ENCODE measurements at places on chromosomes 5 and 9.

DNA sequence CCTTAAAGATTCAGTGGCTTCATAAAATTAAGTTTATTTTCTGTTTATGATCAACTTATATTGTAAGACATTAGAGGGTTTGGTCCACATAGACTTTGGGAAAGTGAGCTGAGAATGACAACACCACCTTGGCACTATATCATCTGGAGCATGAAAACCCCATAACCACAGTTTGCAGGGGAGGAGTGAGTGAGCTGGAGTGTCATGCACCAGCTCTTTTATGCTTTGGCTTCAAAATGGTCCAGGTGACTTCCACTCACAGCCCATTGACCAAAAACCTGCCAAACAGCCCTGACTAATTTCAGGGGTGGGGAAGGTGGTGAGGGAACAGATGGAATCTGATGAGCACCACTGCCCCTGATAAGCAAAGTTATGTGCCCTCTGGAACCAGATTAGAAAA, 295.8 kb downstream of the DMRTA1 start:
- DNase-seq = no peak

DNA sequence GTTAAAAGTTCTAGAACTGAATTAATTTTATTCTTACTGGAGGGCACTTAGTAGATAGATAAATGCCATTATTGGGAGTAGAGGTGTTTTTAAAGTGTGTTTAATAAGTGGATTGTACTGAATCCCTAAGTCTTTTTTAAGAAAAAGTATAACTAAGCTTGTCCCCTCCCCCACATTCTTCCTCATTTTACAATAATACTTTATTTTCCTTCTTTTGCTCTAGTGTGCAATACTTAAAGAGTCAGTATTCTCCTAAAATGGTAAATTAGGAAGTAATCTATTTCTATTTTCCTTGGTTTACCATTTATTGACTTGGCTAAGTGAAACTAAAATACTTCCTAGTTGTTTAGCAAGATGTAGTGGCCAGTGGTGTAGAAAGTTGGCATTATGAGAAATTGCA, 11.6 kb downstream of the UBLCP1 start:
- no peak for DNase-seq

GRCh38 chr5:107469485-107470294, 201.0 kb downstream of the EFNA5 start:
- no peak for DNase-seq

GRCh38 chr5:66560371-66560770, 35.8 kb upstream of the MAST4 start:
- DNase-seq = no peak

DNA sequence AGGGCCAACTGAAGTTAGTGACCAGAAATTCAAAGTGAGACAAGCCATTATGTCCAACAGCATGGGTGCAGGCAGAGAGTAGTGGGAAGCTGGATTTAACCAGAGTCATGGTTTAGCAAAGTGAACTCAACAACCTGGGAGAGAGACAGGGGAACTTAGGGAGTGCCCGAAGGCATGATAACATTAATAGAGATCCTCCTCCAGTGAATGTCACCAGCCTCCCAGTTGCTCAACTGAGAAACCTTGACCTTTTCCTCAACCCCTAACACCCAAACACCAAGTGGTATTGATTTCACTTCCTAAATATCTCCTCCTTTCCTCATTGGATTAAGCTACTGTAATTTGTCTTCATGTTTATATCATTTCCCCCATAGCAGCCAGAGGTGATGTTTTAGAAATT, 42.6 kb downstream of the HMGCS1 start:
- DNase-seq = no peak

DNA sequence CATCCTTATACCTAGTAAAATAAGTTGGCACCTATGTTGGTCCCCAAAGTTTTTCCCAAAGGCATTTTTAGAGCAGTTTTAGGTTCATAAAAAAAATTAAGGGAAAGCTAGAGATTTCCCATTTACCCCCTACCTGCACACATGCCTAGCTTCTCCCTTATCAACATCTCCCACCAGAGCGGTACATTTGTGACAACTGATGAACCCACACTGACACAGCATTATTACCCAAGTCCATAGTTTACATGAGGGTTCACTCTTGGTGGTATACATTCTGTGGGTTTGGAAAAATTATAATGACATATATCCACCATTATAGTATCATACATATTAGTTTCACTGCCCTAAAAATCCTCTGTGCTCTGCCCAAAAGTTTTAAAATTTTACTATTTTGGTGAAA, 12.0 kb downstream of the RAD1 start:
- no peak for DNase-seq

DNA sequence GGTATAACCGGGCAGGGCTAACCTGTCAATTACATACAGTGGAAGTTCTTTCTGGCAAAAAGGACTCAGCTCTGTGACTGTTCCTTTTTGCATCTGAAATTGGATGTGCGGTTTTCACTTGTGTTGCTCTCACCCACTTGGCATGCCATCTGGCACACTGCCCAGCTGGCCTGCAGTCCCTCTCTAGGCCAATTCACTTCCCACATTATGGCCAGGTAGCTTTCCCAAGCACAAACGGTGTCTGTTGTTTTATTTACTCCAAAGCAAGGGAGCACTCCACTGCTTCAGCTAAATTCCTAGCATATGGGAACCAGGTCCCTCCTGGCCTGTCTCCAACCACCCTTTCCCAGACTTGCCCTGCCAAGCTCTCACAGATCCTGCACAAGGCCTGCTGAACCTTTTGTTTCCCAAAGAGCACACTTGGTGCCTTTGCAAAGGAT, 132.5 kb downstream of the SEMA6A start:
- peak; percentile 59 for DNase-seq

DNA sequence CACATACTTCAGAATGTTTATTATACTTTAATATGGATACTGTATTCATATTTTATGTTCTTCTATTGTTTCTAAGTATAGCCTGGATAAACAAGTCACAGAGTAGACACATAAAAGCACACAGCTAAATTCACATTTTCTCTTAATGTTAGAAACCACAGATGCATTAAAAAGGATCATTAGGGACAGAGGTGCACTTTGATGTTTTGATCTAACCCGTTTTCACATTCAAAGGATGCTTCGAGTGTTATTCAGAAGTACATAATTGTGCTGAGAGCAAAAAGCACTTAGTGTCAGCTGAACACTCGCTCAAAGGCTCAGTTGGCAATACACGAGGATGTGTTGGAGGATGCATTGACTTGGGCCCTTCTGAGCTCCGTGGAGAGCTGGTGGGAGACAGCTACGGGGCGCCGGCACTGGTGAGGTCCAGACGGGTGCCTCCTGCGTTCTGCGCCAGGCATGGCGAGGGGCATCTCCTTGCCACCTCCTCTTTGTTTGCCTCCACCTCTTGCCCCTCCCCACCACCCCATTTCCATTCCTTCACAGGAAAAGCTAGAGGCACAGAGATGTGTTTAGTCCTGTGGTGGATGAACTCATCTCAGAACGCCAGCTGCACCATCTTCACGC, 35.5 kb downstream of the MED10 start:
- peak; percentile 99 for DNase-seq

DNA sequence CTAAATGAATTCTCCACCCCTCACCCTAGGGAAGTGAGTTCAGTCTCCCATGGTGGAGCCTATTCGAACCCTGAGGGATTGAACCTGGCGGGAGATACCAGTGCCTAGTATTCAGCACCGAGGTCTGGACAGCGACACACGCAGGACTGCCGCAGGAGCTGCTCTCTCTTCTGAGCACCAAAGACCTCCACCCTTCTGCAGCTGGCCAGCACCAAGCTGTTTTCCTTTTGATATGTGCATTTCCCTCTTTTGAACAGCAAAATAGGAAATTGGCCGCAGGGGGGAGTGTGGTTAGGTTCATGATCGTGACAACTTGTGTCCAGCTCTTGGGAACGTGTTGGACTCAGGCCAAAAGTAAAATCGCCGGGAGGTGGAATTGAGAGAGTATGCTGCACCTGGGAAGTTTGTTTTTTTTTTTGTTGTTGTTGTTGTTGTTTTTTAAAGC, 1.2 kb upstream of the PCSK1 start:
- DNase-seq = peak; percentile 94

GRCh38 chr5:154506049-154506715, 28.2 kb upstream of the HAND1 start:
- DNase-seq = no peak

- DNase-seq = no peak
Measured at GRCh38 chr5:11075035-11075805, 314.2 kb upstream of the DAP start.

- DNase-seq = no peak
Measured at GRCh38 chr9:128555180-128555721, 2.9 kb downstream of the SPTAN1 start.

- DNase-seq = peak; percentile 10
Measured at GRCh38 chr9:21465859-21466518, 16.1 kb downstream of the IFNE start.

GRCh38 chr9:137454145-137454596, 5.0 kb downstream of the NSMF start:
- no peak for DNase-seq

DNA sequence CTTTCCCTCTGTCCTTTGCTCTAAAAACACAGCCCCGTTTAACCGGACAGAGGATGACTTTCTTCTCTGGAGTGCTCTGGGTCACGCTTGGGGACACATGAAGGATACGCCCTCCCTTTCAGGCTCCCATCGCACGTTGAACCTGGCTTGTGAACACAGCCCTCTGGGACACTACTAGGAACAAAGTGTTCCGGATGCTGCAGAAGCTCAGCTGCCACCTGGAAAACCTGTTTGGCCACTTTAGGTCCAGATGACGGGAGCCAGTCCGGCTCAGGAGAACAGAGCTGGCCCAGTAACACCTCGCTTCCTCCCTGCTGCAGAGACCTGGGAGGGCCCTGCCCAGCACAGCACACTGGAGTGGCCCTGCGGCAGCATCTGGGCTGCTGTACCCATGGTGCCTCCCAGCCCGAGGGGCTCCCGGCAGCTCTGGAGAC, 60.1 kb downstream of the GADD45G start:
- DNase-seq = peak; percentile 98

DNA sequence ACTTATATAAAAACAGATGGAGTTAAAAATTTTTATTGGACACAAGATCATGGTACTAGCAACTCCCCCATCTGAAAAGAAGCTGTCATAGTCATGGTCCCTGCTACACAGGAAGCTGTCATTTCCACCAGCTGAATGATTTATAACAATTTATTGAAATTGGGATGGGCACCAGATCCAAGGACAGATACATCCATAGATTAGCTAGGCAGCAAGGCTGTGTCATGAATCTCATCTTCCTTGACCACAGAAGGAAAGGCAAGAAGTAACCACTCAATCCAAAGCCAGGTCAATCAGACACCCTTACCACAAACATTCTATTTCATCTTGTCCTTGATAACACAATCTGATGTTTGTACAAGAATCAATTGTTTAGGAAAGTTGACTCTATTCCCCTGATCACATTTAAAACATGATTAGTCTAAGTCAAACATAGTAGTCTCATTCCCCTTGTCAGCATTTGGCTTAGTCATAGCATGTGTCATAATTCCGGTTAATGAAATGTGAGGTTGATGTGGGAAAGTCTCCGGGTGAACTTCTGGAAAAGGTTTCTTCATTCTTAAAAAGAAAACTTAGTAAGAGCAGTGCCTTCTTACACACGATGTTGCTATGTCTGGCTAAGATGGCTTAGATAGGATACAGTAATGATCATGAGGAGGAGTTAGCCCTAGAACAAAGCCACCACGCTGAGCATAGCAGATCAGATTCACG, 462.6 kb upstream of the PAPPA start:
- DNase-seq = no peak

- DNase-seq = no peak
Measured at GRCh38 chr5:1747803-1748085, 51.9 kb downstream of the MRPL36 start.

- no peak for DNase-seq
Measured at GRCh38 chr9:16236882-16237281, 633.6 kb downstream of the BNC2 start.

DNA sequence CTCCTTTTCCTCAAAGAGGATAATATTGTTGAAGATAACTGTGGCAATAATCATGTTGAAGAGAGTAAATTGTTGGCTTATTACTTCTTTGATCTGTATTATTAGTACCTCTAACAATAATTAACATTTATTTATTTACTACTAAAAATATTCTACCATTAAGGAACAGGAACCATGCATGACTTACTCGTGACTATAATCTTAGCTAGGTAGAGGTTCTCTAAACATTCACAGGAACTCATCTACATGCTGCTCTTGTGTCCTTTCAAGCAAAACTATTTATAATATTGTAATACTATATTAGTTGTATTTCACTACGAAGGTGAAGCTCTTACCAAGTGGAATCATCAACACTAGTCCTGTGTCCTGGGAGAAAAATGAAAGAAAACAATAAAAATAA, 3.1 kb downstream of the SOX30 start:
- no peak for DNase-seq

DNA sequence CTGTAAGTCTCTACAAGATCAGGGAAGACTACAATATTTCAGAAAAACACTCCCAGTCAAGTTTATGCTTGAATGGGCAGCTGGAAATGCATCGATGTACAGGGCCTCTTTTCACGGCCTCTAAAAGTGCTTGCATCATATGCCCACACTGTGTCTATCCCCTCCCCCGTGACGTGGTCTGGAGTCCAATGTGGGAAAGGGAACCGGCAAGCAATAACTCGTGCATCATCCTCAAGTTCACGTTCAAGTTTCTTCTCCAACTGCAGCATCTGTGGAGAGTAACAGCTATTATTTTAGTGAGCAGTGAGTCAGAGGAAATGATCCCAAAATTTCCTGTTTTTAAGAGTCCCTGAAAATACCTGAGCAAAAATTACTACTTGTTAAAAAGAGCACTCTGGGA, 22.3 kb downstream of the ATPSCKMT start:
- no peak for DNase-seq

GRCh38 chr5:150556859-150557508, 49.1 kb downstream of the NDST1 start:
- no peak for DNase-seq

GRCh38 chr5:82362636-82363035, 84.5 kb upstream of the RPS23 start:
- no peak for DNase-seq

DNA sequence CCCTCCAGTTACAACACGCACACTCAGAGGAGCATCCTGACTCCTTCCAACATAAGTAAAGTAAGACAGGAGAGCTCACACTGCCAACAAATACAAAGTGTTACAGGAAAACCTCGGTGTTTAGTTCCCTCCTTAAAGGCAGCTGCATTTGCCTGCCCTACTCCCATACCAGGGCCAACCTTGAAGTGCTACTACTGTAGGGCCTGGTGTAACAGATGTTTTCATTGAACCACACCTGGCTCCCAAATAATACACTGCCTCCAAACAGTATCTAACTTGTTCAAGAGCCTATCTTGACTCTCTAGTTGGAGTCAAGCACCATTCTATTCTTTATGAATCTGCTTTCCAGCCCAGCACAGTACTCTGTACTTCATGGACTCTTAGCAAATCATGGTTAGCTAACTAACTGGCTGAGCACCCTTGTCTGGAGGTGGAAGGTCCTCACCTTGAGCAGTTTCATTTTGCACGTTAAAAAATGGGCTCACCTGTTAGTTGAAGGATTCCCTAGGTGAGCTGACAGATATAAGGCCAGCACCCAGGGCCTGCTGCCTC, 34.6 kb downstream of the TTC39B start:
- no peak for DNase-seq

GRCh38 chr5:83641946-83642345, 78.7 kb downstream of the HAPLN1 start:
- DNase-seq = no peak

GRCh38 chr9:134391319-134392231, 65.3 kb downstream of the RXRA start:
- no peak for DNase-seq
